Urinary bladder (tissue), 4 donors: ENCODE measurements at places on chromosomes 16 and 17.

DNA sequence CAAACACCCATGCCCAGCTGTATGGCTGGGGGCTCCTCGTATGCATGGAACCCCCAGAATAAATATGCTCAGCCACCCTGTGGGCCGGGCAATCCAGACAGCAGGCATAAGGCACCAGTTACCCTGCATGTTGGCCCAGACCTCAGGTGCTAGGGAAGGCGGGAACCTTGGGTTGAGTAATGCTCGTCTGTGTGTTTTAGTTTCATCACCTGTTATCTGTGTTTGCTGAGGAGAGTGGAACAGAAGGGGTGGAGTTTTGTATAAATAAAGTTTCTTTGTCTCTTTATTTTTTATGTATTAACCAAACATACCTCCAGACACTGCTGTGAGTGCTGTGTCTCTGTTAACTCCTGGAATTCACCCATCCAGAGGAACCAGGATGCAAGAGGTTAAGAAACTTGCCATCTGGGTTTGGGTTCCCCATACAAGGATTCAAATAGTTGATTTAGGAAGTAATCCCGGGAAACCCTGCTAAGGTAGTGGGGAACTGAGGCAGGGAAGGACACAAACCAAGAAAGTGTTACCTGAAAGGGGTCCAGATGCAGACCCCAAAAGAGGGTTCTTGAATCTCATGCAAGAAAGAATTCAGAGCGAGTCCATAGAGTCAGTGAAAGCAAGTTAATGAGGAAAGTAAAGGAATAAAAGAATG, 37.4 kb upstream of the IL21R start:
- no peak for DNase-seq

- no peak for DNase-seq
Measured at GRCh38 chr17:74126179-74126900, 77.1 kb upstream of the RPL38 start.

GRCh38 chr17:38461683-38462082, 33.4 kb downstream of the ARHGAP23 start:
- DNase-seq: no peak

DNA sequence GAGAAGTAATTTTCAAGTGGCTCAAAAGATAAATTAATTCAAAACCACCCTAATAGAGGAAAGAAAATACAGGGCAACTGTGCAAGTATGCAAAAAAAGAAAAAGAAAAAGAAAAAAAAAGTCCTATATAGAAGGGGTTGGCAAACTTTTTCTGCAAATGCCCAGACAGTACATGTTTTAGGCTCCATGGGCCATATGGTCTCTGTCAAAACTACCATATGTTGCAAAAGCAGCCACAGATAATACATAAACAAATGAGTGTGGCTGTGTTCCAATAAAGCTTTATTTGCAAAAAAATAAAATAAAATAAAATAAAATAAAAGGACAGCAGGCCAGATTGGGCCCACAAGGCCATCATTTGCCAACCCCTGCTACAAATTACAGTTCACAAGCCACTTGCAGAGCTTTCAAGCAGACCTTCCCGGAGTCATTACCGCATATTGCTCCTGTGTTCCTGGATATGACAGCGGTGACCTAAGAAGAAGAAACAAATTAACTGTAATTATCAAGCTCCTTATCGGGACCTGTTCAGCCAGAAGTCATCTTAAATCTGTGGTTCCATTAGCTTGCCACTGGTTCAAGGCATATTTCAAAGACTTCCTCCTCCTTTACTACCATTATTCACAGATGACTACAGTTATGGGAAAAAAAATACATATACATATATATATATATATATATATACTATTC, 15.9 kb downstream of the ZC3H7A start:
- no peak for DNase-seq

GRCh38 chr17:19295473-19296135, 58.4 kb downstream of the EPN2 start:
- DNase-seq: no peak

DNA sequence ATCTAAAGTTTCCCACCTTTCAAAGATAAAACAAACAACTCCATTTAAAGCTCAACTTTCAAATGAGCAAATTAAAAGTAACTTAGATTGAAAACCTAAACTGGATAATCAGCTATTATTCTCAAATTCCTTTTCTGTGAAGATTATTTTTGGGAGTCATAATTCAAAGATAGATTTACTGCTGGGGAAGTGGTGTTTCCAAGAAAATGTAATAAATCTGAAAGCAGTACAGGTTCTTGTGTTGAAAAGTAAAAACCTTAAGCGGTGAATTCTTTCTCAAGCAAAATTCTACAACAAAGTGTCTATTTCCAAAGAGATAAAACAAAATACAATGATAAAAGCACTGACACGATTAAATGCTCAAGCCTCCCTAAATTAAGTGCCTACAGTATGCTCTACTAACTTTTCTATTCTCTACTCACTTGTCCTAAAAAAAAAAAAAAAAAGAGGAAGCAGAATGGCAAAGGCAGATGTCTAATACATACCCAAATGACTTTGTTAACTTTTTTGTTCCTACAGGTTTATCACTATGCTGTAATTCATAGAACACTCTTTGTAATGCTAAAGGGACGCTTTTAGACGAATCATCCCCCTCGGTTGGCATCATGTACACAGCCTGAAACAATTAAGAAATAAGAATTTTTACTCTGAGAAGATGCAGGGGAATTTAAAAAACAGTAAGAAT, 34.5 kb downstream of the LITAFD start:
- DNase-seq: no peak

DNA sequence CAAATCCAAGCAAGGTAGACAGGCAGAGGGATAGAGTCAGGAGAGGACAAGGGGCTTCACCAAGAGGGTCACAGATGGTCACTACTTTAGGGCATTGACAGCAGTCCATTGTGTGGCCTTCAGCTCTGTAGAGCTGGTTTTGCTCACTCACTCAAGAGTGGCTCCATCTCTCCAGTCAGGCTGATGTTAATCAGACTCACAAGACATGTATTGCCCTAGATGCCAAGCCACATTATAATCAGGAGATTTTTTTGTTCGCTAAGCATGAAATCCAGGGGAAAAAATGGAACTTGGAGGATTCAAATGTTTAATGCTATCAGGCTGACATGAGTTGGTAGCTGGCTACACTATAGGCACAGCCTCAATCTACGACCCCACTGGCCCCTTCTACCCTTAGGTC, 32.5 kb downstream of the CD300LF start:
- no peak for DNase-seq

- no peak for DNase-seq
Measured at GRCh38 chr17:48159232-48159631, 51.7 kb downstream of the SNX11 start.

- DNase-seq: no peak
Measured at GRCh38 chr17:80901319-80901718, 90.3 kb upstream of the CHMP6 start.

DNA sequence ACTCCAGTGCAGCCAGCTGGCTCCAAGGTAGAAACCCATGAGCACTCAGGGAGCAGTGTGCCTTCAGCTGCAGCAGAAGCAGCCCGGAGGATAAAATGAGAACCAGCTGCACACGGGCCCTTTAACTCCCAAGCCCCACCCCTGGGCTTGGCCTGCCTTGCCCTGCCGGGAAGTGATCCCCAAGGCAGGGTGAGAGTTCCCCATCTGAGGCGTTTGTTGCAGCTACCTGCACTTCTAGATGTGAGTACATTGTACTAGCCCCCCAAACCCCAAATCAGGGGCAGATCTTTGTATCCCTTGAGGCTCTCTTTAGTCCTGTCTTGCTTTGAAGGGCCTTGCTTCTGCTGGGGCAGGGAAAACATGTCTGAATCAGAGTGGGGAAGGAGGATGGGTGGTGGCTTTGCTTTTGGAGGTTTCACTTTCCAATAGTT, at the start of gene MVP:
TSS of gene MVP (plus strand) at position 192 of the 431 bp plus-strand sequence. CDS start 10,088 bp downstream, outside the sequence.
- no peak for DNase-seq

GRCh38 chr16:10521681-10522274, 58.6 kb downstream of the EMP2 start:
- DNase-seq: no peak

GRCh38 chr16:10210944-10211343, 28.7 kb upstream of the GRIN2A start:
- DNase-seq: no peak

DNA sequence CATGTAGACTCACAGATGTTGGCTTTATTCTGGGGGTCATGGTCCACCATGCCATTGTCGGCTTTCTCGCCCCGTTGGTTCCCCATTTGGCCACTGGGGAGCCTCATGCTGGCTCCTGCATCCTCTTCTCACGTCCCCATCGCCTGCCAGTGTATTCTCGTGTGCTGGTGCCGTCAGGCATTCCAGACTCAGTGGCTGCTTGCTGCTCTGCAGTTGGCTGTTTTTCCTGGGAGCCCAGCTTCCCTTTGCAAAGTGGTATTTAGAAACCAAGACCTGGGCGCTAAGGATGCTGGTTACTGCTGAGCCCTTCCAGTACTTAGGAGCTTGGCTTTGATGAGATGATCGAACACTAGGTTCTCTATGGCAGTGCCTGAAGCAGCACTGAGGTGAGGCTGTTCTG, 19.1 kb downstream of the CRAMP1 start:
- no peak for DNase-seq

DNA sequence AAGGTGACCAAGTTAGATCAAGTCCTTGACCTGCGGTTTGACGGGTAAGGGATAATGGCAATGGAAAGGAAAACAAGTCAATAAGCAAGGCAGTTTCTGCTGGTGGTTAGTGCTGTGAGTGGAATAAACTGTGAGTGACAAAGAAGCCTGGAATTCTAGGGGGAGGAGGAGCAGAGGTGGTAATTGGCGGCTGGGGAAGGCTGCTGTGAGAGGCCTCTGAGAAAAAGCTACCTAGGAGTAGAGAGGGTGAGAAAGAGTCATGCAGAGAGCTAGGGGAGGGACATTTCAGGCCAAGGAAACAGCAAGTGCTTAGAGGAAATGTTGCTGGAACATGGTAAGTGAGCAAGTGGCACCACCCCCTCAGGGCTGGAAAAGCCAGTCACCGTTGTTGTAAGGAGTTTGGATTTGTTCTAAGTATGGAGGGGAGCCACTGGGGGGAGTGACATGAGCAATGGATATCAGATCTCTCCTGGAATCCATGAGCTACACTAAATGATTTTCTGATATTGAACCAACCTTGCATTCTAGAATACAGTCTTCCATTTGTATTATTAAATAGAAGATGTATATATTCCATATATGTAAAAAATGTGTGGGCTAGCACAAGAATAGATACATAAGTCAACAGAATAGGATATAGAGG, 6.7 kb downstream of the NLRC3 start:
- DNase-seq: no peak

GRCh38 chr16:68492543-68493411, 44.5 kb upstream of the SMPD3 start:
- no peak for DNase-seq

- no peak for DNase-seq
Measured at GRCh38 chr17:34125010-34125409, 130.1 kb upstream of the CCL2 start.

GRCh38 chr16:4373356-4373908, 1.8 kb downstream of the VASN start:
- DNase-seq: no peak

DNA sequence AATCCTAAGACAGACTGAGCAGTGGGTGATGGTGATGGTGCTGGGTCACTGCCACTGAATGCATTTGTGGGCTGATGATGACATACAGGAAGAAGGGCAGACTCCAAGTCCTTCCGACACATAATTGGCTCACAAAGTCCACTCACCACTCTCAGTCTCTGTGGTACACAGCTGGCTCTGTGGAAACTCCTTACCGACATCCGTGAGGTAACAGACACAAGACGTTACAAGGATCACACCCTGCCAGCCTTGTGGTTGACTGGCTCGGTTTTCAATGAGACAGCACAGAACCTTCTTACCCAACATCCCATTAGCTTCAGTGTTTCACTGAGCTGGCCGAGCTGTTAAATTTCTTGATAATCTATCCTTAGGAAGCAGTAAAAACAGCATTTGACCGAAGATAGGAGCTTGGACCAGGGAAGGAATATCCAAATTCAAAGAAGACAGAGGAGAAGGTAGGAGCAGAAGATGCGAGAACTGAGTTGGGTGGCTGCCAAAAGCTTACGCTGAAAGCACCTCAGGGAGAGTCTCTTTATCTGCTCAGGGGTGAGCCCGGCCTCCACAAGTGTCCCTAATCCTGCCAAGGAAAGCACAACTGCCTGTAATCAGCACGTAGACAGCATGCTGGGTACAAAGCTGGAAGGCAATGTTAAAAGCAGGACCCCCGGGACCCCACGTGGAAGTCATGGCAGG, 5.5 kb upstream of the MXRA7 start:
- no peak for DNase-seq

DNA sequence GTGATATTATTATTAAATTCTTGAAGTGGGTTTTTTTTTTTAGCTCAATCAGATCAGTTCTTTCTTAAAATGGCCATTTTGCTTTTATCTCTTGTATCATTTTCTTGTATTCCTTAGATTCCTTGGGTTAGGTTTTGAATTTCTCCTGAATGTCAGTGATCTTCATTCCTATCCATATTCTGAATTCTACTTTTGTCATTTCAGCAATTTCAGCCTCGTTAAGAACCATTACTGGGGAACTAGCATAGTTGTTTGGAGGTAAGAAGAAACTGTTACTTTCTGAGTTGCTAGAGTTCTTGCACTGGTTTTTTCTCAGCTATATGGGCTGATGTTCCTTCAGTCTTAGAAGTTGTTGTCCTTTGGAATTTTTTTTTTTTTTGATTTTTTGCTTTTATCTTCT, 293.1 kb downstream of the MAP2K4 start:
- DNase-seq: no peak

- peak; percentile 54 for DNase-seq
Measured at GRCh38 chr17:66716236-66717026, 118.5 kb upstream of the CACNG5 start.

DNA sequence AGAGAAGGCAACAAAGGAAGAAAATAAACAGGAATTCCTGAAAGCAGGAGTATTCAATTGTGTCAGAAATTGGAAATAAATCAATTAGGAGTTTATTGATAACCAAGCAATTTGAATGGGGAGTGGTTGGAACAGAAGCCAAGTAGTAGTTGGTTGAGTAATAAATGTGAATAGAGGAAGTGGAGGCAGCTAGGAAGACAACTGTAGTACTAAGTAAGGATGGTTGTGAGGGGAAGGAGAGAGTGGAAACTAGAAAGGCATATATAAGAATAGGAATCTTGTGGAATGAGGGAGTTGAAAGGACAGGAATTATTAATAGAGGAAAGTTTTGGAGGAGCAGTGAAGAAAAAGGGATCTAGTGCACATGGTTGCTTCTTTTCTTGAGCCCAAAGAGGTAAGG, 34.4 kb downstream of the NFAT5 start:
- DNase-seq: no peak

GRCh38 chr16:79411805-79412204, 188.7 kb downstream of the MAF start:
- DNase-seq: no peak

GRCh38 chr17:39306509-39307212, 80.9 kb upstream of the STAC2 start:
- DNase-seq: no peak
